Astrocyte (in vitro differentiated cells and primary cell): ENCODE measurements at places on chromosomes 3 and 15. TPM values are rescaled to one million over a fixed set of nuclear protein-coding genes. Genes with fewer than 3 reads are reported as not detected.

Gene MRAS
- 55.4 and 81.8 TPM in 2 replicates for total RNA-seq

- no peak for DNase-seq
Measured at GRCh38 chr15:91530279-91530678, 323.2 kb upstream of the SLCO3A1 start.

Gene PLIN1
- 0.14 TPM in 1 of 2 replicates, not detected in the other for total RNA-seq

Gene ERICH6
- 0.09 TPM in 1 of 2 replicates, not detected in the other for total RNA-seq

- DNase-seq: no peak
Measured at GRCh38 chr3:131324923-131325322, 56.7 kb upstream of the NUDT16 start.
